ENCODE measurements at places on chromosomes 4 and X.

DNA sequence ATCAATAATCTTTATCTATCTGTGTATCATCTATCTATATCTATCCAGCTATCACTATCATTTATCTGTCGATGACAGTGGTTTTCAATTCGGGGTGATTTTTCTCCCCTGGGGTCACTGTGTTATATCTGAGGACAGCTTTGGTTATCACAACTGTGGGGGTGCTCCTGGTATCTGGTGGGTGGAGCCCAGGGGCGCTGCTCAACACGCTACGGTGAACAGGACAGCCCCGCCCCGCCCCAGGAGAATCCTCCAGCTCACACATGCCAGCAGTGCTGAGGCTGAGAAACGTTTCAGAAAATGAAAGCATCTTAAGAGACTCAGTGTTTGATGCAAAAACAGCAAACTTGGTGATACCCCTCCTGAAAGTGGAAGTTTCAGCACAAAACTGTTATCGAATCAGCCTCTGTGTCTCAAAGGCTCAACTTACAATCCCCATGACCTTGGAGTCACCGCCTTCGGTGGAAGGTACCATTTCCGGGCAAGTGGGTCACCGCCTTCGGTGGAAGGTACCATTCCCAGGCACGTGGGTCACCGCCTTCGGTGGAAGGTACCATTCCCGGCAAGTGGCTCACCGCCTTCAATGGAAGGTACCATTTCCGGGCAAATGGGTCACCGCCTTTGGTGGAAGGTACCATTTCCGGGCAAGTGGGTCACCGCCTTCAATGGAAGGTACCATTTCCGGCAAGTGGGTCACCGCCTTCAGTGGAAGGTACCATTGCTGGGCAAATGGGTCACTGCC lies 315.3 kb downstream of the DHRSX start:
- no peak for DNase-seq

GRCh38 chr4:80336582-80336981 lies 1.1 kb downstream of the CFAP299 start:
- no peak for DNase-seq

DNA sequence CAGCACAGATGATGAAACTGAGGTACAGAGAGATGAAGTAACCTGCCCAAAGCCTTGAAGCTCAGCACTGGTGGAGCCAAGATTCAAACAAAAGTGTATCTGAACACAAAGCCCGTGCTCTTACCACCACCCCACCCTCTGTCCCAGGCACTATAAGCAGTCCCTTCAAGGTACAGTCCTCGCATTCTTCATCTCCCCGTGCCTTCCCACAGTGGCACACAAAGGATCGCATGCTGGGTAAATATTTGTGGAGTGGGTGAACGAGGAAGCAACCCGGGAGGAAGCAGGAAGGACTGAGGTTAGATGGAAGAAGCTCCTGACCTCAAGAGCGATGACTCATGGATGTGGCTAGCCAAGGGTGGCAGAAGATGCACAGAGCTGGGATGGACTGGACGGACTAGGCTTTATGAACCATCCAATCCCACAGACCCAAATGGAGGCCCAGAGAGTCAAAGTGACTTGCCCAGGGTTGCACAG lies 18.4 kb downstream of the IQSEC2 start:
- DNase-seq: no peak

DNA sequence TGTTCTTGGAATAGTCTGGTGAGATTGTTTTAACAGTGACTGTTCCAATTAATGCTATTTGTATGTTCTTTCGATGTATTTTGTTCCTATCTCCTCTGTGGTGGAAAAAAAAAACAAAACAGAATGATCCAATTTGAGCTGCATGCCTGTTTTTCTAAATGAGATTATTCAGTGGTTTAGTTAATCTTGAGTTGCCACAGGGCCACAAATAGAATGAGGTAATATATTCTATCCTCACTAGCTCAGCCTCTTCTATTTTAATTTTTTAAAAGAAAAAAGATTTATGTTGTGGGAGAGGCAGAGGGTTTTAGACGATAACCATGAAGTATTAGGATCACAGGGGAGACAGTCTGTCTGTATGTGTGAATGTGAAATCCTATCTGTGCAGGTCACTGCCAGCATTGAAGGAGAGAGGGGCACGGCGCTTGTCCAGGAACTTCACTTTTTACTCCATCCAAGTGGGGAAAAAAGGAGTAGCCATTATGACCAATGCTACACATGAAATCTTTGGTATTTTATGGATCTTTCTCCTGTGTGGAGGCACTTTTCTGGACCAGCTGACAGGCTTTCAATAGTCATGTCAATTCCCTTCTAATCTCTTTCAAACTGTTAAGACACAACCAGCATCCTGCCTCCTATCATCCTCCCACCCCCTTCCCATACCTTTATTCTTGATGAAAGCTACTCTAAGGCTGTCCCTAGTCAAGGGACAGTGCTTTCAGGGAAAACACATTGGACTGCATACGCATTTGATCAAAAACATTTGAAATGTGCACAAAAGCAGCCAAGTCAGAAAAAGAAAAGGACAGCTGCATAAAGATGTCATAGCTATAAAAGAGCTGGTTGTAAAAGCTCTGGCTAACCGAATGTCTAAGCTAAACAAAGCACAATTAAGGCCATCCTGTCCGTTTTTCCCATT lies 1063.8 kb upstream of the INTU start:
- no peak for DNase-seq

- no peak for DNase-seq
Observed at GRCh38 chr4:52071791-52072546, 20.9 kb downstream of the SPATA18 start.

GRCh38 chrX:135463937-135464336 lies 42.2 kb downstream of the SMIM10L2A start:
- DNase-seq: no peak
